Activated CD8-positive, alpha-beta T cell treated with anti-CD3 and anti-CD28 coated beads for 36 hours (primary cell): ENCODE measurements at places on chromosomes 12 and 14.

GRCh38 chr14:65864984-65865383 is 452.5 kb downstream of the FUT8 start:
- no peak for DNase-seq
- H3K4me3 ChIP-seq = no peak overlapping the region
- no peaks in the 10 kb centered on the region for H3K36me3 ChIP-seq
- H3K27me3 ChIP-seq = no peaks in the 10 kb centered on the region
- peaks cover 61% of the 10 kb centered on the region for H3K4me1 ChIP-seq

DNA sequence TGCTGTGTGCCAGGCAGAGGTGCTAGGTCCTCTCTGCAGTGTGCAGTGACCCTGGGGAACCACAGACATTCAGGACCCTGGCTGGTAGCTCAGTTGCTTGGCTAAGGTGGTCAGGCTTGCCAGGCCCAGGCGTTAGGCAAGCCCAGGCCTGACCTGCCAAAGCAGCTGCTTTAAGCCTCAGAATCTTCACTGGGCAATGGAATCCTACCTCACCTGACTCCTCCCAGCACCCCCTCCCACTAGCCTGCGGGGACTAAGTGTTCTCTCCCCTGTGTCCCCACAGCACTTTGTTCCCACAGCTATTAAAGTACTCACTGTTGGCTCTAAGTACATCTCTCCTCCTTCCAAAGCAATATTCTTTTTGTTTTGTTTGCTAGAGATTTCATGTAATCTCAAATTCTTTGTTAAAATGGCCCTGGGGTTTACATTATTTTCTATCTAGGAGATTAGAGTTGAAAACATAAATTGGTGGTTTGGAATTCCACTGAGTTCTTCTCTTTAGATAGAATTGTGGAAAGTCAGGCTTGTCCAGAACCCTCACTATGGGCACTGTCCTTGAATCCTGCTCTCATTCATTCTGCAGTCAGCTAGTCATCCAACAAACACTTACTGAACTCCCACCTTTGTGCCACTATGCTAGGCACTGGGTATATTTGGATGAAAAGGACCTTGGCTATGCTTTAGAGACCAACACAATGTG is 44.4 kb downstream of the DGLUCY start:
- no peaks in the 10 kb centered on the region for H3K27me3 ChIP-seq
- DNase-seq = no peak
- no peak overlapping the region for H3K4me3 ChIP-seq
- peaks cover 28% of the 10 kb centered on the region for H3K36me3 ChIP-seq
- peaks cover 9% of the 10 kb centered on the region for H3K4me1 ChIP-seq

DNA sequence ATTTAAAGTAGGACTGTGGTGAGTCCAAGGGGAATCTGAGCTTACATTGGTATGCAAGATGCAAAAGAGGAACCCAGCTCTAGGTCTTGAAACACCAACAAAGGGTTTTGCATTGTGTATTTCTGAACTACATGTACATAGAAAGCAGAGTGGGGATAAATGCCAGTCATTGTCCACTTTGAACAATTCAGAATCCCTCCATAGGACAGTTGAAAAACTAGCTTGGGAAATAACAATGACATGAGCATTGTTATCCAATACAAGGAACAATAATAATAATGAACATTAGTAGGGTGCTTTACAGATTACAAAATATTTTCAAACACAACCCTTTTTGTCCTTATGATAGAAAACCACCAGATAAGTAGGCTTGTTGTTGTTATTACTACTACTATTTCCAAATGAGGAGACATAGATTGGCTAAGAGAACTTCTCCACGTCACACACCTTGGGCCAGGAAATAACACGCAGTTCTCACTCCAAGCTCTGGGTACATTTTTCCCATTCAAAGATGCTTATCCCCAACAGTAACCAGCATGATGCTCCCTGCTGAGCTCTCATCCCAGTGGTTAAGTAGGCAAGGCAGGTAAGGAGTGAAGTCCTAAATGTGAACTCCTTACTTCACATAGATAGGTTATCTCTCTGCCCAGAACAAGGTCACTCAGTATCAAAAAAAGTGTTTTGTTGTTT is 51.7 kb upstream of the RASSF8 start:
- H3K4me1 ChIP-seq = no peaks in the 10 kb centered on the region
- H3K27ac ChIP-seq = no peak overlapping the region
- no peak overlapping the region for H3K4me3 ChIP-seq
- no peaks in the 10 kb centered on the region for H3K36me3 ChIP-seq
- DNase-seq = no peak
- H3K27me3 ChIP-seq = no peaks in the 10 kb centered on the region

GRCh38 chr12:23354800-23355199 is 594.7 kb downstream of the SOX5 start:
- H3K27me3 ChIP-seq = no peaks in the 10 kb centered on the region
- no peak overlapping the region for H3K27ac ChIP-seq
- H3K36me3 ChIP-seq = no peaks in the 10 kb centered on the region
- DNase-seq = no peak
- no peak overlapping the region for H3K4me3 ChIP-seq

- H3K27me3 ChIP-seq = peaks cover 53% of the 10 kb centered on the region
- peak overlapping the region; percentile 24 for H3K4me3 ChIP-seq
- DNase-seq = peak; percentile 3
- H3K4me1 ChIP-seq = peaks cover 10% of the 10 kb centered on the region
Observed at GRCh38 chr12:46831335-46832129, 5.7 kb upstream of the SLC38A4 start.

DNA sequence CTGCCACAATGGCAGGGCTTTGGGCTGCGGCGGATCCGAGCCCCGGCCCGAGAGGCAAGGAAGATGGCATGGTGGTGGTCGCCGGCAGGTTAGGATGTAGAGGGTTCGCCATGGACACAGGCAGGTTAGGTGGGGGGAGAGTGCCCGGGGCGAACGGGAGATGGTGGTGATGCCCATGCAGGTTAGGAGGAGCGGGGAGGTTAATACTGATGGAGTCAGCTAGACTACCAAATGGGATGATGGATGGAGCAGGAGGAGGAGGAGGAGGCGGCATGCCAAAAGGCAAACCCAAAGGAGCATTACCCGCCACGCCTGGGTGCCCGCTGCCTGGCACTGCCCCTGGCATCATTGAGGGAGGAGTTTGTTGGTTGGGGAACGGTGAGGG is 6.2 kb downstream of the MYL6 start:
- H3K36me3 ChIP-seq = peaks cover 58% of the 10 kb centered on the region
- DNase-seq = no peak
- peak overlapping the region; percentile 67 for H3K27ac ChIP-seq
- H3K4me3 ChIP-seq = no peak overlapping the region
- peaks cover 18% of the 10 kb centered on the region for H3K4me1 ChIP-seq

DNA sequence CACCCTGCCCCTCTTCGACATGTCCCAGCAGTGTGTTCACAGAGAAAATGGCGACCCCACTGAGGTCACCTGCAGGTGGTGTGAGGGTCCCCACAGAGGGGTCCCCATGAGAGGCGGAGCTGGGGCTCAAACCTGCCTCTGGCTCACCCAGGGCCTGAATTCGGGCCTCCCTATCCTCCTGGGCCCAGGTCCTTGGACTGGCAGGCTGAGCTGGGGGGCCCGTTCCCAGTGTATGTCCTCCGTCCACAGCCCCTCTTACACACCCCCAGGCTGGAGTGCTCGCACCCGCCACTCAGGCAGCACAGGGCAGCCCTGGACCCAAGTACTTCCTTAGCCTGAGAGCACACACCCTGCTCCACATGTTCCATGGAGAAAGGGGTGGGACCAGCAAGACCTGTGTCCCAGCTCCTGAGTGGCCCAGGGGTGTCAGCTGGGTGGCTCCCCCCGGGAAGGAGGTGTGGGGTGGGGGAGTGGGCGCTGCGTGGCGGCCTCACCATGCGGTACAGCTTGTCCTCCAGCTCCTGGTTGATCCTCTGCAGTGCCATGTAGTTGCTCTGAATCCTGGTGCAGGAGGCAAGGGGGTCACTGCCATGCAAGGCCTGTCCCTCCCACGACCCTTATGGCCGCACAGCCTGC is 42.6 kb downstream of the BEGAIN start:
- H3K36me3 ChIP-seq = no peaks in the 10 kb centered on the region
- no peak for DNase-seq
- no peak overlapping the region for H3K4me3 ChIP-seq
- H3K4me1 ChIP-seq = peaks cover 18% of the 10 kb centered on the region
- H3K27me3 ChIP-seq = no peaks in the 10 kb centered on the region

DNA sequence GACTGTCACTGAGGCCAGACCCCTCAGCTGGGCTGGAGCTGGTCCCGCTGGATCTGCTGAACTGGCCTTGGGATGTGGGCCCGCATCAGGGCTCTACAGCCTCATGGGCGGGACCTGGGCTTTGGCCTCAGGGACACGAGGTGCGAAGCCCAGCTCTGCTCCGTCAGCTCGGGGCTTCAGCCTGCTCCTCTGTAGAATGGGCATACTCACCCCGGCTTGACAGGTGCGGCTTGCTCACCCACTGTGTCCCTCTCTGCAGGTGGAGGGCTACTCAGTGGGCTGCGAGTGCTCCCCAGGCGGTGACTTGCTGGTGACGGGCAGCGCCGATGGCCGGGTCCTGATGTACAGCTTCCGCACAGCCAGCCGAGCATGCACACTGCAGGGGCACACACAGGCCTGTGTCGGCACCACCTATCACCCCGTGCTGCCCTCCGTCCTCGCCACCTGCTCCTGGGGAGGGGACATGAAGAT is 57.6 kb downstream of the BEGAIN start:
- peaks cover 4% of the 10 kb centered on the region for H3K4me1 ChIP-seq
- H3K27ac ChIP-seq = no peak overlapping the region
- no peaks in the 10 kb centered on the region for H3K36me3 ChIP-seq

DNA sequence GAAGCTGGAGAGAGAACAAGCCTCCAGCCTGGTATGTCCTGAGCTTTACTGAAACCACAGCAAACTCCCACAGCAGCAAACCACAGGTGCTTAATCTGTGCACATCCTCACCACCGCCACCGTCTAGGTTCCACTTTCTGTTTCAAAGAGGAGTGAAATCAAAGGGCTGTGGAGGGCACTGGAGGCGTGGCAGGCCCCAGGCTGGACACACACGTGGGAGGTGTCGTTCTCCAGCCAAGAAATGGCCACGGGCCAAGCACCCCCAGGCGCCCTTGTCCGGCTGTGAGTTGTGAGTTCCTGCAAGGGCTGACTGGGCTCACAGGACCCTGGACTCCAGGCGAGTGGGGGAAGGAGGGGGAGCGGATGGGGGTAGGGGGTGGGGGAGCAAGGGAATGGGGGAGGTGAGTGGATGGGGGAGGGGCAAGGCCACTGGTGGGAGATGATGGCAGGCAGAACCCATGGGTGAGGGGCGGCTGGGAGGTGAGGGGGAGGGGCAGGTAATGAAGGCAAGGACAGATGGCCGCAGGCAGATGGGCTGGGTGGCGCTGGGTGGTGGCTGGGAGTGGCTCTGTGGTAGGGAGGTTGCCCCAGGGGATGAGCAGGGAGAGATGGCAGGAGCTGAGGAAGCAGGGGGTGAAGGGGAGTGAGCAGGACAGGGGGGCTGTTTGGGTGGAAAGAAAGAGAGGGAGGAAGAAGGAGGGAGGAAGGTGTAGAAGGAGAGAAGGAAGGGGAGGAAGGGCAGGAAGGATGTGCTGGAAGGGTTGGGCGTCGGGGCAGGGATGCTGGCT is 86.7 kb downstream of the NCOR2 start:
- peak; percentile 86 for DNase-seq
- H3K27me3 ChIP-seq = no peaks in the 10 kb centered on the region
- no peak overlapping the region for H3K4me3 ChIP-seq
- no peak overlapping the region for H3K27ac ChIP-seq

DNA sequence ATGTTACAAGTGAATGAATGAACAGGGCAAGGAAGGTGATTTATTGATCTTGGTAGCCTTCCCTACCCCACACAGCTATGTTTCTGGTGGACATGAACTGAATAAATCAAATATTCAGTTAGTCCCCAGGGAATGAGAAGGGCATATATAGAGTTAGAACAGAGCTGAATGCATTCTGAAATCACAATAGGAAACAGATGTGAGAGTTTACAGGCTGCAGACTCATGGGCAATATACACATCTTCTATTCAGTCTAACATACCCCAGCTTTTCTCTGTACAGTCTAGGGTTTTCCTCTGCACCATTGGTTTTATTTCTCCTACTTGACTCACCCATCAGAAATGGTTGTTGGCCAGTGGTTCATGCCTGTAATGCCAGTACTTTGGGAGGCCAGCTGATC is 7.3 kb upstream of the STX2 start:
- peaks cover 1% of the 10 kb centered on the region for H3K4me1 ChIP-seq
- no peaks in the 10 kb centered on the region for H3K36me3 ChIP-seq
- no peaks in the 10 kb centered on the region for H3K27me3 ChIP-seq
- no peak overlapping the region for H3K27ac ChIP-seq

GRCh38 chr14:101945171-101945570 is 19.2 kb upstream of the DYNC1H1 start:
- peaks cover 3% of the 10 kb centered on the region for H3K36me3 ChIP-seq
- no peak overlapping the region for H3K27ac ChIP-seq
- H3K27me3 ChIP-seq = peaks cover 28% of the 10 kb centered on the region
- DNase-seq = no peak

DNA sequence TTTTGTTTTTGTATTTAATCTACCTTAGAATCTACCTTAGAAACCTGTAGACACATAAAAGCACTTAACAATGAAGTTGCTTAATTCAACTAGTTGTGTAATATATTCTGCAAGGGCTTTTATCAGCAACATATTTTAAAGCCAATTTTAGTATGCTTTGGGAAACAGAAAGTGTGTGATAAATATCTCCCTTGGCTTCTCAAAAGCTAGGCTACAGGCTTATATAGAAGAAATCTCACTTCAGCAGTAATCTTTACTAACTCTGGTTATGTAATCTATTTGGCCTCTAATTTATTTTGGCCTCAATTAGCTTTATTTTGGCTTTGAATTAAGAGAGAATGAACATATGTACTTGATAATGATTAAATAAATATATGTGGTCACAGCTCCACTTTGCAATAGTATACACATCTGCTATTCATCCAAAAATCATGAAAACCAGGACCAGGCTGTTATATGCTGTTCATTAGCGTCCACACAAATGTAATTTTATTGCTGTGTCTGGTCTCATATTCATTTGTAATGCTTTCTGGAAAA is 37.2 kb downstream of the LRP6 start:
- DNase-seq = no peak
- no peaks in the 10 kb centered on the region for H3K4me1 ChIP-seq

DNA sequence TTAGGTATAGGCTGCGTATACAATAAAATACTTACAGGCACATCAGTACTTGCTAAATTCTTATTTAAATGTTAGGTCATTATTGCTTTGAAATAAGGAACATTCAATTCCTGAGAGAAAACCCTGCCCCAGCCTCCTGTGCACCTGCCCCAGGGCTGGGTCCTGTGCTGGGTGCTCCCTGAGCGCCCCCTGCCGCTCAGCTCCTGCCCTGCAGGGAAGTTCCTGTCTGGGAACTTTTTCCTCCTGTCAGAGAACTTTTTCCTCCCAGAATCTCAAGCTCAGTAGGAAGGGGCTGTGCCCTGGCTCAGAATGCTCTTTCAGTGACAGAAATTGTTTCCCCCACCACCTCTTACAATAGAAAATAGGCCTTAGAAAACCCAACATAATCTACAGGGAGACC is 751.1 kb downstream of the TMEM121 start:
- no peak overlapping the region for H3K27ac ChIP-seq
- DNase-seq = peak; percentile 9
- H3K27me3 ChIP-seq = no peaks in the 10 kb centered on the region
- H3K4me3 ChIP-seq = no peak overlapping the region
- H3K36me3 ChIP-seq = no peaks in the 10 kb centered on the region

GRCh38 chr14:86902176-86902950 is 1090.6 kb downstream of the GALC start:
- no peaks in the 10 kb centered on the region for H3K4me1 ChIP-seq
- H3K4me3 ChIP-seq = no peak overlapping the region
- H3K27me3 ChIP-seq = no peaks in the 10 kb centered on the region
- H3K36me3 ChIP-seq = no peaks in the 10 kb centered on the region
